ENCODE measurements at places on chromosomes 7 and 10.

GRCh38 chr7:28316489-28316888, 95.8 kb upstream of the CREB5 start:
- no peak for DNase-seq

- no peak for DNase-seq
Observed at GRCh38 chr7:124403112-124403511, 362.5 kb downstream of the GPR37 start.

DNA sequence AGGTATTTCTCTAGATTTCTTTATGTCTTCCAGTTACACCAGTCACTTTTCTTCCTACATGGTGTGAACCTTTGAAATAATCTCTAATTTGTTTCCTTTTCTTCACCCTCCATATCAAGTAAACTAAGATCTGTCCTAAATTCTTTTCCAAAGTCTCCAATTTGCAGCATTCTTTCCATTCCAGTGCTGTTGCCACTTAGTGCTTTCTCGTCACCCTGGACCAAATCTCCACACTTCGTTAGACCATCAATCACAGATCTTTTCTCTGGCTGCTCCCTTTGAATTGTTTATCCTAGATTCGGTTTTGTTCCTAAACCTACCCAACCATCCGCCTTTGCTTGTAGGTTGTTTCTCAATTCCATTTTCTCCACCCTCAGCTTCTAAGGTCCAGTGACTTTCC, 74.7 kb downstream of the DYNC1I1 start:
- no peak for DNase-seq

- no peak for DNase-seq
Observed at GRCh38 chr10:32481606-32482005, 35.7 kb downstream of the CCDC7 start.

- no peak for DNase-seq
Observed at GRCh38 chr7:125119559-125120115, 190.0 kb upstream of the POT1 start.

DNA sequence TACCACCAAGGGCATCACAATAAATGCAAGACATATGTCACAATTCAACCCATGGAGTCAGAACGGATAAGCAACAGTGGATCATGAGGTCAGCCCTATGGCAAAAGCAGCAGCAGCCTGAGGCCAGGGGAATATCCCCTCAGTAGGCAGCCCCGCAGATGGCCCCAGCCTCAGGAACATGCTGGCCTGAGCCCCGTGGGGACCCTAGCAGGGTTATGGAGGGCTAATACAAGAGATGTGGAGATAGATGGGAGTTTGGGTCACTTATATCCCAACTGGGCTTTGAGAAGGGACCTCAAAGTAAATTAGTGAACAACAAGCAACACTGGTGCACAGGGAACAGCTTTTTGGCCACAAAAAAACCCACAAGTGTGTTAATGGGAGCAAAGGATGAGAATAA, 9.1 kb downstream of the TMEM72 start:
- no peak for DNase-seq

DNA sequence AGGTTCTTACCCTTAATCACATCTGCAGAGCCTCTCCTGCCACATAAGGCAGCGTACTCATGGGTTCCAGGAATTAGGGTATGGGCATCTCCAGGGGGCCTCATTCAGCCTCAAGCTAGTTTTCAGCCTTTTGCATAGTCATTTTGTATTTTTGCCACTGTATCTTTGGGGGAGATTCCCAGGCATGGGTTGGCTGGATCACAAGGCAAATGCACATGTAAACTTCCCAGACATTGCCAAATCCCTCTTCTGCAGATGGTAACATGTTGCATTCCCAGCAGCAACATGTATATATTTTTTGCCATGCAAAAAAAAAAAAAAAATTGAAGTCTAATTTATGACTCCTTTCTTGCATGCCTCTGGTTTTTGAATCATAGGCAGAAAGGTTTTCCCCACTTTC, 595.4 kb upstream of the FOXK1 start:
- no peak for DNase-seq

GRCh38 chr7:75621124-75621523, 117.6 kb downstream of the HIP1 start:
- no peak for DNase-seq

DNA sequence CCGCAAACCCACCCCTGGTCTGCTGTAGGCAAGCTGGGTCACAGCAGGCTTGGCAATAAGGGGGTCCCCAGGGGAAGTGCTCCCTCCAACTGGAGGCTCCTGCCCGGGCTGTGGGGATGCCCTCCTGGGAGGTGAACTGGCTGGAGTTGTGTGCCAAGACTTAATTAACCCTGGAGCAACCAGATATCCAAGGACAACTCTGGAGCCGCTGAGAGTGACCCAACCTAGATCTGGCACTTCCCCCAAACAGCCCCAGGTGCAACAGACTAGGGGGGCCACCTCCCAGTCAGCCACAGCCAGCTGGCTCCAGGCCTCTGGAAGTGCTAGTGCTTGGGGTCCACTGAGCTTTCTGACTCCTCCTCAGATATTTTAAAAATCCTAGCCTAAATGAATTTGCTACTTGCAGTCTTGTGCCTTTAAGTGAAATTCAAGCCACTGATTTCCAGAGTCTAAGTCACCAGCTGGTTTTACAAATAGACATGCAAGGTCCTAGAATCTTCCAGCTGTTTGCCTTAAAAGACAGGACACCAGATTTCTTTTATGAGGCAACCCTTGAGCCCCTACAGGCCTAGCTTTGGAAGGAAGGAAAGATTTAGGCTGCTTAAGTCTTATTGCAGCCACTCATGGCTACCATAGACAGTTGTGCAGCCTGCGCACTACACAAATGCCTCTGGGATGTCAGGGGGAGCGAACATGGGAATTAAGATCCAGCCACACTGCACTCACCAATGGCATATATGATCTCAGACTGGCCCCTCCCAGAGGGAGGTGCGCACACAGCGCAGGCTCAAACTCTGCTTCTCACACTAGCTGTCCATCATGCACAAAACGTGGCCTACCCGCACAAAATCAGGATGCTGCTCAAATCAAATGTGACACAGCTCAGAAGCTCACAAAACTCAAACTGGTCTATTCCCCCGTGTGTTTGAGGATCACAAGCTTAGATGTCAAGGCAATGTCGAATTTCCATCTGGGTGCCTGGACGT, 42.6 kb upstream of the MYL10 start:
- DNase-seq: no peak

- DNase-seq: no peak
Observed at GRCh38 chr7:50377356-50377755, 72.8 kb downstream of the FIGNL1 start.

GRCh38 chr7:8260871-8261694, 884 bp downstream of the ICA1 start:
- peak; percentile 76 for DNase-seq

DNA sequence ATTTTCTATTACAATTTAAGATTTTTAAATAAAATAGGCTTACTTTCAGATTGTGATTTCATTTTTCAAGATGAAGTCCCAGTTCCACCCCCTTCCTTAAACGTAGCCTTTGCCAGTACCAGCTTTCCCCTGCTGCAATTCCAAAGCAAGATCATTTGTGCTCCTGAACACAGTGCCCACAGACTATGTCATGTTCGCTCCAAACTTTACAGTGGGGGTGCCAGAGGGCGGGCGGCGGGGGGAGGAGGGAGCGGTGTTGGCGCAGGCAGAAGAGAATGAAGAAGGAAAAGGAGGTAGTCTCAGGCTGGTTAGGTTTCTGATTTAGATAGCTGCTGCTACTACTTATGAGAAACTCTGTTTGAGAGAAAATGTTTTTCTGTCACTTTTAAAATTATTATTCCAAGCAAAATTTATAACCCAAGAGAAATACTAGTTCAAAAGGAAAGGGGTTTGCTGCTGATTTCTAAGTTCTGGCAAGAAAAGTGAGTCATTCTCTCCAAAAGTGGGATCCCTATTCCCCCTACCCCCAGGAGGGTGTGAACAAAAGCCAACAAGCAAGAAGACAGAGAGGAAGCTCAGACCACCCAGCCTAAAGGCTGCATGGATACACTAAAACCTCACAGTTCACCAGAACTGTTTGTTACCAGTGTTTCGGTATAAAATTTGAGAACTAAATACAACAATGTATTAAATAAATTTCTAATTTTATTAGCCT, 109.6 kb downstream of the SRPK2 start:
- DNase-seq: no peak

GRCh38 chr10:31730776-31731175, 197.9 kb downstream of the ARHGAP12 start:
- no peak for DNase-seq

DNA sequence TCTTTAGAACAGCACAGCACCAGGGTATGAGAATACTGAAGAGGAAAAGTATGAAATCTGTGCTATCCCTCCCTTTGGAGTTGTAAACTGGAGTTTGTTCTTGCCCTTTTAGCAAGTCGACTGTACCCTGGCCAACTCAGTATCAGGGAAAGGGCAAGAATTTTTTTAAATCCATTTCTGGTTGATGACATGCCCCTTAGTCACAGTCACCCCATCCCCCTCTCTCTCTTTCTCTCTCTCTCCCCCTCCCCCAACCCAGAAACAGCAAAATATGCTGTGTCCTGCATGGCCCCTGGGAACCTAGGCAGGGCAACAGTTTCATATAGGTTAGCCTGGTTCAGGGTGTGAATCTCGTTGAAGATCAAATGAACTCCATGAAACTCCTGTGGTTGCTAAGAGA, 177.7 kb upstream of the ADO start:
- DNase-seq: no peak

GRCh38 chr7:91182819-91183764, 81.1 kb upstream of the FZD1 start:
- DNase-seq: no peak

- no peak for DNase-seq
Observed at GRCh38 chr10:34786464-34786863, 28.6 kb downstream of the PARD3 start.

- peak; percentile 44 for DNase-seq
Observed at GRCh38 chr10:19488592-19489280, 327.5 kb upstream of the PLXDC2 start.

- DNase-seq: peak; percentile 44
Observed at GRCh38 chr7:151408839-151409666, 785 bp downstream of the WDR86 start.

- DNase-seq: no peak
Observed at GRCh38 chr7:44678101-44678470, 70.6 kb upstream of the ZMIZ2 start.

DNA sequence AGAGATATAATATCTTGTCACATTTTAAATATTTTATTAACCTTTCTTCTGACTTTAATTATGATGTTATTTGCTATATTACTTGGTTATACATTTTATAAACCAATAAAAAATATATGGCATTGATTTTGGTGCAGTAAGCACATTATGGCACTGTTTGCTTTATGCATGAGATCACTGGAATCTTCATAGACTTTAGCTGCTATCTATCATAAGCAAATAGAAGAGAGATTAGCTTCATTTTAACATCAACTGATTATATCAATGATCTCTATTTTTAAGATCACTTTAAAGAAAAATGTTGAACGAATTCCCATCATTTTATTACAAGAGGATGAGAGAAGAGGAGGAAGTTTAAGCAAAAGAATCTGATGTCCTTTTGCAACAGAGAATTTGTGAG, 58.6 kb upstream of the CDK1 start:
- no peak for DNase-seq

DNA sequence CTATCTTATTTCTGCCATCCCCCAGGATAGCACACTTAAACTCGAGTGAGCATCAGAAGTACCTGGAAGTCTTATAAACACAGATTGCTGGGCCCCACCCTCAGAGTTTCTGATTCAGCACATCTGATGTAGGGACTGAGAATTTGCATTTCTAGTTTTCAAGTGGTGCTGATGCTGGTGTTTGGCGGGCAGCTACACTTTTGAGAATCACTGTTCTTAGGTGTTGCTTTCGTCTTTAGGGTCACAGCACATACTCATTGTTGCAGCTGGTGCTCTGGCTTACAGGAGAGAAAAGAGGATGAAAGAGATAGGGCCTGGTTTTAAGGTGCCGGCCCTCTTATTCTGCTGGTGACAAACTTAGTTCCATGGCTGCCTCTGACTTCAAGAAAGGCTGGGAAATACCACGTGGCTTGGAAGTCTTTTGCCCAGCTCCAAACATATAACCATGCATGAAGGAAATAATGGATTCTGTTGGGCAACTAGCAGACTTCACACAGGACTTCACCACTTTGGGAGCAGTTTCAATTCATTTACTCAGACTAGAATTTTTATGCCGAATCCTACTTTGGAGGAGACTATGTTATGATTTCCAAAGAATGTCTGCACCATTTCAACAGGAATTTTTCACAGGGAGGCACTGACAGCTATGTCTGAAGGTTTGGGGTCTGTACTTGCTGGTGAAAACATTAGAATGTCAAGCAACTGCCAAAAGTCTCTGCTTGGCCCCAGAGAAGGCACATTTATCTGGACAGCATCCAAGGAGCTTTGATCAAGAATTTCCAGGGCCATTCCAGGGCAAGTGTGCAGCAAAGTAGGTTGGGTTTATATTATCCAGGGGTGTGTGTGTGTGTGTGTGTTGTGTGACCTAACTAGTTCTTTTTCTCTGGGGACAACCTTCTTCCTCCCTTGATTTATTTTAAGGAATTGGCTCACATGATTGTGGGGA, 6.9 kb upstream of the MINDY4 start:
- DNase-seq: peak; percentile 44

DNA sequence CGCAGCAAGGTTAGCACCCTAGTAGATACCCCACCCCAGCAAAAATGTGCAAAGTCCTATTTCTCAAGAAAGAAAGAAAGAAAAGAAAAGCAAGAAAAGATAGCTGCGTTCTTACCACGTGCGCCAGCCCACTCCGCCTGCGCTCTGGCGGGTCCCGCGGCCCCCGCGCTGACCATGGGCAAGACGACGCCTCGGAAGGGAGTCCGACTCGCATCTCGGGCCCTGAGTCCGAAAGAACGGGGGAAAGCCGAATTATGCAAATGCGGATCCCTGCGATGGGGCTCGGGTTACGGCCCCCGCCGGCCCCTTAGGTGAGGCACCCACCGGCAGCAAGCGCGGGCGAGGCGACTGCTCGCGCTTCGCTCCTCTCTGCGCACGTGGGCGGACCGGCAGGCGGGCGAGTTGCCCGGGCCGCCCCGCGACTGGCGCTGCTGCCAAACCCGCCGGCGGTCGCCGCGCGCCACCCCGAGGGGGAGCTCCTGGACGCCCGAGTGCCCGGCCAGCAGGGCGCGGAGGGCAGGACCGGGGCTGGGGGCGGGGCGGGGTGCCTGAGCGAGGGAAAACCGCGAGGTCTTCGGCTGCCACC, 2.4 kb upstream of the EGR2 start:
- DNase-seq: no peak

DNA sequence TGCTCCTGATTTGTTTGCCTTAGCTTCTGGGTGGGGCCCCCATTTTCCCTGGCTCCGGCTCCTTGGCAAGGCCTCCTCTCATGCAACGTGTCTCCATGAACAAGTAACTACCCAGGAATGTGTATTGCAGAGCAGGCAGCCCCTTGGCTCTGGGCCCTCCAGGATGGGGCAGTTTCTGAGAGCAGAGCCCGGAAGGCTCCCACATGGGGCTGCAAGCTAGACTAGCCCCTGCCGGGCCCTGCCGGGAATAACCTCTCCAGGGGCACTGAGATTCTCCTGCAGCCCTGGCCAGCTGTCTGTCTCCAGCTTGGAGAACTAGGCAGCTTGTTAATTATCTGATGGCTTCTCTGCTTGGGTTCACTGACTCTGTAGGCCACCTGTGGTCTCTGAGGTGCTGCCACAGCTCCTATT, 184.0 kb upstream of the INHBA start:
- no peak for DNase-seq

GRCh38 chr10:73888514-73888913, 14.2 kb upstream of the CAMK2G start:
- no peak for DNase-seq

Data from hematopoietic multipotent progenitor cell treated with erythropoietin and hydrocortisone succinate and interleukin-3 and kit ligand, for 6 days (in vitro differentiated cells).